Fibroblast of skin of right biceps (primary cell): ENCODE measurements at places on chromosomes 1 and 21.

GRCh38 chr1:21672478-21673276, 3.5 kb upstream of the RAP1GAP start:
- DNase-seq, result peak; percentile 72

GRCh38 chr21:43634618-43635017, 24.7 kb downstream of the HSF2BP start:
- DNase-seq, result peak; percentile 88

GRCh38 chr1:245169376-245169775, 14.6 kb downstream of the KIF26B start:
- DNase-seq, result no peak

- DNase-seq, result no peak
These were observed 55.8 kb downstream of the H3-3A start for GRCh38 chr1:226118357-226118756.

DNA sequence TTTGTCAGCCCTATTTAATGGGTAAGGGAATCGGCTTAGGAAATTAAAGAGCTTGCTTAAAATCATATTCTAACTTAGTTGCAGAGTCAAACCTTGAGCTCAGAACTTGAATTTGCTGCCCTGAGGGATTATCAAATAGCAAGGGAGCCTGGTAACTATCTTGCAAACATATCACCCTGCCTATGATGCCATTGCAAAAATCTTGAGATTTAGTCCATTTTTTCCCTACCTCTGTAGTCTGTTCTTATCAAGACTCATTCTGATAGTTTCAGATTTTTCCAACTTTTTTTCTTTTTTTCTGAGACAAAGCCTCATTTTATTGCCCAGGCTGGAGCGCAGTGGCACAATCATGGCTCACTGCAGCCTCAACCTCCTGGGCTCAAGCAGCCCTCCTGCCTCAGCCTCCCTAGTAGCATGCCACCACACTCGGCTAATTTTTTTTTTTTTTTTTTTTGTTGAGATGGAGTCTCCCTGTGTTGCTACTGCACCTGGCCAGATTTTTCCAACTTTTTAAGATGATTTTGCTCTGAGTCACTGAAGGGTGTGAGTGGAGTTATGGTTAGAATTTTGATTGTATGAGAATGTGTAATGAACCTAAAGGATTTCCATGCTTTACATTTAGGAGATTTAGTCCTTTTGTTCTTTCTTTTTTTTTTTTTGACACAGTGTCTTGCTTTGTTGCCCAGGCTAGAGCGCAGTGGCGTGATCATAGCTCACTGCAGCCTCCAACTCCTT, 12.2 kb downstream of the SARS1 start:
- DNase-seq, result peak; percentile 37

DNA sequence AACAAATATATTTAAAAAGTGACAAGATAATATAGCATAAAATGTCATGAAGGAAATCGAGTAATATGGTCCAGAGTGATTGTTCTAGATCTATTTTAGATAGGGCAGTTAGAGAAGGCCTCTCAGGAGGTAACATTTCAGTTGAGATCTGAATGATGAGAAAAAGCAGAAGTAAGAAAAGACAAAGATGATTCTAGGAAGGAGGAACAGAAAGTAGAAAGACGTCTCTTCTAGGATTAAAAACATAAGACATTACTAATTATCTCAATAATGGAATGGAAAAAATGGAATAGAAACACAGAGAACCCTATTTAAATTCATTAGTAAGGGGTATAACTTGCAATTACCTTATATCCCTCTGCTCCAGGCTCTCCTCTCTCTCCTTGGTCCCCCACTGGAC, 130.0 kb upstream of the ZNHIT6 start:
- DNase-seq, result no peak

- DNase-seq, result no peak
These were observed 29.2 kb downstream of the ARID4B start for GRCh38 chr1:235298758-235299157.

GRCh38 chr1:9859281-9860014, 35.7 kb upstream of the CLSTN1 start:
- no peak for DNase-seq

DNA sequence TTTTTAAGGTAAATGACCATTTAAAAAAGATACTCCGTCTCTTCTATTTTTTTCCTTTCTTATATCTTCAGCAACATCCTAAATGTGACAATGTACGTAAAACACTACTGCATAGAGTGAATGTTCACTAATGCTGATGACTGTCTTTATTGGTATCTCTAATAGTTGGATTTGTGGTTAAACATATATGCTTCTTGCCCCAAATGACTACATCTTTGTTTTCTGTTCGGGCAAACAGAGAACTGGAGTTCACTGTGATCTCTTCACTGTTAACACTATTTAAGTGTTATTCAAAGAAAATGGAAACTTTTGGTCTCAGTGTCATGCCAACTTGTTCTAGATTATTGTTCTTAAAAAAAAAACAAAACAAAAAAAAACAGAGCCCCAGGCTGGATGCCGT, 109.4 kb downstream of the KIF26B start:
- peak; percentile 63 for DNase-seq

GRCh38 chr1:84174051-84174556, 30.0 kb downstream of the PRKACB start:
- DNase-seq, result peak; percentile 75

DNA sequence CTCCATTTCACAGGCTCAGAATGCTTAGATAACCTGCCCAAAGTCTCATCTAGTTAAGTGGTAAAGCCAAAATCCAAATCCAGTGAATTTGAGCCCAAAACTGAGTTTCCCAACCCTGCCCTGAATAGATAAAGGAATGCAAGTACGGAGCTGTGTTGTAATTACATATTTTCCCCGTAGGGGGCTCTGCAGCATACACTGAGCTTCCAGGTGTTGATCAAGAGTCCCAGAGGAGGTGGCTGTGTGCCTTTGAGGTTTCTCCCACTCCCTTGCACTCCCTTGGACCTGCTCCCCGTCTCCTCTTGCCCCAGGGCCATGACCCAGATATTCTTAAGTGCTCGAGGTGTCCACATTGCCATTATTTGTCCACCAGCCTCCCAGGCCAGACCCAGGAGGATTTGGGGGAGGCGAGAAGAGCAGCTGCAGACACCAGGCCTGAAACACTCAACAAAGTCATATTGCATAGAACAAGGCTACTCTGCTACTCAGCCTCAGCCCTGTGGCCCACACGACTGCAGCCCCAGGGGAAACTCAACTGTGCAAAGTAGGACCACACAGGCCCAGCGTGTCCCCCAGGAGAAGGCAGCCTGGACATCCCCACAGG, 18.4 kb upstream of the LY9 start:
- peak; percentile 3 for DNase-seq

- DNase-seq, result no peak
These were observed 7.6 kb downstream of the PAX7 start for GRCh38 chr1:18637962-18638834.

DNA sequence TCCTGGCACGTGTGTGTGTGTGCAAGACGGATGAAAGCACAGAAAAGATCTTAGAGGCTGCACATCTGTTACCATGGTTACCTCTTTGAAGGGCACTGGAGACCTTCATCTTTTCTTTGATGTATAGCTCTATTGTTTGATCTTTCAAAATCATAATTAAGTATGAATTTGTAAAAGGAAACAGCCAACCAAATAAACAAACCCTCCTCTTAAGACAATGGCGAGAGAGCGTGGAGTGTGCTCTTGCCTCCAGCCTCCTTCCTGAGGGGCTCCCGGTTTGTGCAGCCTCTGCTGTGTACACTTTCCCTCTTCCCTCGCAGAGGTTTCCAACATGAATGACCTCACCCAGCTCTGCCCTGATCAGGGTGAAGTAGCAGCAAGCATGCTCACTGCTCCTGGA, 27.9 kb downstream of the CACNA1S start:
- DNase-seq, result no peak

GRCh38 chr1:53163291-53163768, 20.9 kb upstream of the SLC1A7 start:
- DNase-seq, result no peak

DNA sequence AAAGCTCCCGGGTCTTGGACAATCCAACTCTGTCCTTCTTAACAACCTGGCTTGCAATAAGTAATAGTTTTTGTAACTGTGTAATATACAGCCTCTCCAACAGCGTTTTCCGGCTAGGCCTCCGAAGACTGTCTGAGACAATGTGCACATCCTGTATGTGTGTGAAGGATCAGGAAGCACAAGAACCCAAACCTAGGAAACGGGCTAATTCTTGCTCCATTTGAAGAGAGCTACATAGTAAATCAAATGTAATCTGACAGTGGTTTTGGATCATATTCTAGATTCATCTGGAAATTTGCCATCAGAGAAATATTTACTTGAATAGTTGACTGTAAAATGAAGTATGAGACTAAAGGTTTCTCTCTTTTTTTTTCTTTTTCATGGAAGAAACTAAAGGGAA, 1.2 kb downstream of the GPR52 start:
- DNase-seq, result peak; percentile 12

GRCh38 chr1:25065795-25066238, 135.7 kb upstream of the RUNX3 start:
- DNase-seq, result peak; percentile 74

GRCh38 chr1:84000196-84000885, 1.4 kb upstream of the TTLL7 start:
- DNase-seq, result no peak

DNA sequence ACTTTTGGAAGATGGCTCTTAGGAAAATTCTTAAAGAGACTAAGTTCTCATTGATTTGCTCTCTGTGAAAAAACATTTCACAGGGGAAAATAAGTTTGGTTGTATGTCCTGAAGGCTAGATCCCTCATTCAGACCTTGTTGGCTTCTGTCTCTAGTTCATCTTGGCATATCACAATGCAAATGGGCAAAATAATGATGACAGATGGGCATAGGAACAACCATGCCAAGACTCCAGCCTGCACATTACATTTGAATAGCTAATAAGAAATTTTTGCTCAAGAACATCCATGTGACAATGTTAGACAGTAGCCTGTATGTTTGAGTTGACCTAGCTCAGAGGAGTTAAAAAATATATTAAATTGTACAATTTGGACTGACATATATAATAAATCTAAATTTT, 292.9 kb downstream of the PLA2G4A start:
- no peak for DNase-seq

- no peak for DNase-seq
These were observed 15.9 kb downstream of the BCAN start for GRCh38 chr1:156657741-156658319.

DNA sequence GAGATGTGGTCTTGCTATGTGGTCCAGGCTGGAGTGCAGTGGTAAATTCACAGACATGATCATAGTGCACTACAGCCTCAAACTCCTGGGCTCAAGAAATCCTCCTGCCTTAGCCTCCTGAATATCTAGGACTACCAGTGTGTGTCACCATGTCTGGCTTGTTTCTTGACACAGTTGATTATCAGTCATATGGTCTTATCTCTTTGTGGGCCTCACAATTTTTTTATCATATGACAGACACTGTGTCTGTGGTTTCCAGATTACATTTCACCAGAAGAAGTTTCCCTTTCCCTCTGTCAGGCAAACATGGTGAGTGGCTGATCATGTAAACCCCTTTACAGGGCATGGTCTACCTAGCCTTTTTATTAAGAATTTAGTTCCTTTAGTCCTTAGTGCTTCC, 96.1 kb downstream of the HFM1 start:
- DNase-seq, result no peak

- DNase-seq, result no peak
These were observed 180.4 kb upstream of the FOXD3 start for GRCh38 chr1:63142001-63142400.

GRCh38 chr21:45935628-45936027, 45.9 kb upstream of the COL6A1 start:
- peak; percentile 53 for DNase-seq

DNA sequence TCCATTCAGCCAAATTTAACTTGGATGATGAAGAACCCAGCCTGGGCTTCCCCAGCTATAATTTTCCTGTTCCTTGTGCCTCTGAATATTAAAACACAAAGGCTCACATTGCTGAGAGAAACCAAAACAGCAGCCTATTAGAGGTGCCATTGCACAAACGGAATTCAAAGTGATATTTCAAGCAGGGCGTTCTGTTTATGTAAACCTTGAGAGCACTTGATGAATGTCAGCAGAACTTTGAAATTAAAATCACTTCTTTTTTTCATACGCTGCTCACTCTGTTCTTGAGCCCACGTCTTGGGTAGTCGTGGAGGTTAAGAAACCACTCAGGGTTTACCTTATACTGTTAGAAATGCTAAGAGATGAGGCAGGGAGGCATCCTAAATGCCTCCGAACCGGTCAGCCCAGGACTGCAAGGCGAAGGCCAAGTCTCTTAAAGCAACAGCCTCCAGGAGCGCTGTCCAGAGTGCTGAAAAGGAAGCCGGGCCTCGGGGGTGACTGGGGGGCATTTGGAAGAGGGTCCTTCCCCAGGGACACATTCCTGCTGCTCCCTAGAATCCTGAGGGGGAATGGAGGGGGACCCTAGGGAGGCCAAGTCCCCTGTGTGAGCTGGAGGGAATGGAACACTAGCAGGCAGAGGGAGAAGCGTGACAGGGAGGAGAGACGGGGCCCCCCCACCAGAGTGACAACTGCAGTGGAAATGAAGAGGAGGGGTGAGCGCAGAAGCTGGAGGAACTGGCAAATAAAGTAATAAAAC, 154.8 kb upstream of the VAMP3 start:
- DNase-seq, result peak; percentile 49

GRCh38 chr1:8914466-8914865, 31.2 kb upstream of the CA6 start:
- no peak for DNase-seq

- no peak for DNase-seq
These were observed 17.1 kb downstream of the SLAMF7 start for GRCh38 chr1:160755911-160756848.

GRCh38 chr1:110700767-110701166, 26.0 kb upstream of the KCNA3 start:
- no peak for DNase-seq

DNA sequence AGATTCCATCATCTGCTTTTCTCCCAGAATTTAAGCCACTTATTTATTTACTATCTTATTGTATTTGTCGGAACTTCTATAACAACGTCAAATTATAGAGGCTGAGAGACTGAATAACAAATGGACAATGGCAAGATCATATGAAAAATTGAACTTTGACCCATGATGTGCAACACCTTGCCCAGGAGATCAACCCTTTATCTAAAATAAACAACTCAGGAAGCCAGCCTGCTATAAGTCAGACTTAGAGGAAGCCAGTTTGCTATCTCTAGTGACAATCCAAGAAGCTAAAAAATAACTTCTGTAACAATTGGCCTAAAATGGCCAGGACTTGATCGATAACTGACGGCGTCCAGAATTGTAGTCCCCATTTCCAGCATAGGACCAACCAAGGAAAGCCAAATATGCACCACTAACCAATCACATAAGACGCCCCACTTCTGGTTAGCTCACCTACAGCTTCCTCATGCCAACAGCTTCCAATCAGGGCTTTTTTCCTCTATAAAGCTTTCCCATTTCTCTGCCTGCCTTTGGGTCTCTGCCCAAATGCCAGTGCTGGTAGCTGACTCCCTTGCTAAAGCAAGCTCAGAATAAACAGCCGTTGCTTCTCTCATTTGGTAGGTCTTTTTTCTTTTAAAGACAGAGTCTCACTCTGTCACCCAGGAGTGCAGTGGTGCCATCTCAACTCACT, 28.5 kb downstream of the ANP32E start:
- DNase-seq, result no peak

DNA sequence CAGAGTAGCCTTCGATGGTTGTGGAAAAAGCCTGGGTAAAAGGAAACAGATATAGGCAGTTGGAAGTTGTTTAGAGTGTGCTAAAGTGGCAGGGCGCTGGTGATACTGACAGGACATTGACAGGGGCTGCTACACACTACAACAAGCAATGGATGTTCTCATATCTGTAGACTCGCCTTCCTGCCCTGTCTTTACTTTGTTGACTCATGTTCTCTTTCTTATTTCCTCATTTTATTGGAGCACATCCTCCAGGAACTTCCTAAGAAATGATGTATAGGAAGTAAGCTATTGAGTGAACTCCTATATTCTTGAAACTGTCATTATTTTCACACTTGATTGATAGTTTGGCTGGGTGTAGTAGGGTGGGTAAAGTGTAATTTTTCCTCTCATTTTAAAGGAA, 51.0 kb downstream of the C4BPA start:
- no peak for DNase-seq
